ENCODE measurements at places on chromosomes 13 and 19. TPM values are rescaled to one million over a fixed set of nuclear protein-coding genes. Genes with fewer than 3 reads are reported as not detected.

- peak overlapping the region; percentile 87 for H3K27ac ChIP-seq
- H3K27me3 ChIP-seq = no peaks in the 10 kb centered on the region
- peak; percentile 84 for DNase-seq
- peak overlapping the region; percentile 98 for H3K4me3 ChIP-seq
Measured at GRCh38 chr19:2477732-2478191, 1.8 kb downstream of the GADD45B start.

DNA sequence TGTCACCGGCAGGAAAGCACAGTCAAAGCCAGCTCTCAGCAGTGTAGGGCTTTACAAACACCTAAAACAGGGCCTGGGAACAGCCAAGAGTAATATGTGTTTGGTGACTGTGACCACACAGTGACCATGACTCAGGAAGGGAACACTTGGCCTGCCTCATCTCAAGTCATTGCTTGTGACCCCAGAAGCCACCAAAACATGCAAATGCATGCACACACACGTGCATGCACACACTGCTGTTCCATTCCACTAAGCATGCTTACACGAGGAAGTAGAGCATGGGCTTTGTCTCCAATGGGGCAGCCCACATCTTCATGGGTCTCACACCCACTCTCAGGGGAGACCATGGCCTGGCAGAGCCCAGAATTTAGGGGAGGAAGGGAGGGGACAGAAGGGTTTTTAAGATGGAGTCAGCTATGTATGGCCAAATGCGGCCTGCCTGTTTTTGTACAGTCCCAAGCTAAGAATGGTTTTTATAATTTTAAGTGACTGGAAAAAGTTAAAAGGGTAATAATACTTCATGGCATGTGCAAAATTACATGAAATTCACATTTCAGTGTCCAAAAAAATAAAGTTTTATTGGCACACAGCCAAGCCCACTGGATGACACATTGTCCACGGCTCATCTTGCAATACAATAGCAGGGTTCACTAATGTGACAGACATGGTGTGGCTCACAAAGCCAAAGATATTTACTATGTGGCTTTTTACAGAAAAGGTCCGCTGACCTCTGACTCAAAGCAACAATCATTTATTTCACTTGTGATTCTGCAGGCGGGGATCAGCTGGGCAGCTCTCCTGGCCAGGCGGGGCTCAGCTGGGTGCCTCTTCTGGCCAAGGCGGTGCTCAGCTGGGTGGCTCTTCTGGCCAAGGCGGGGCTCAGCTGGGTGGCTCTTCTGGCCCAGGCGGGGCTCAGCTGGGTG lies 17.3 kb downstream of the ZFR2 start:
- H3K27ac ChIP-seq = no peak overlapping the region
- H3K4me1 ChIP-seq = no peaks in the 10 kb centered on the region
- H3K36me3 ChIP-seq = no peaks in the 10 kb centered on the region
- H3K4me3 ChIP-seq = no peak overlapping the region

The FCER2 gene
- 108 TPM for polyA plus RNA-seq

DNA sequence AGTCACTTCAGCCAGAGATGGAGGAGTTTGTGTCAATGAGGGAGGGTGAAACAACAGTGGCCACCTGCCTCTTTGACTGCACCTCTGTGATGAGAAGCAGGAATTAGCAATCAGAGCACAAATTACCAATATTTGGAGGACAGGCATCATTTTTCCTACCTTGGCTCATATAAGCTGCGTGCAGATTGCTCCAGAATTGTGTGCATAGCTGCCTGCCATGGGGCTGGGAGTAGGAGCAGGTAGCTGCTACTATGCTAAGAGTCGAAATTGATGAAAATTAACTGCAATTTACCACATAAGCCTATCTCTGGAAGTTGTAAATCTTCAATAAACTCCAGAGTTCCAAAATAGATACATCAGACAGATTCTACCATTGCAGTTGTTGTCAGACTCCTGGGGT lies 167.5 kb upstream of the HTR2A start:
- H3K4me3 ChIP-seq = no peak overlapping the region
- no peak overlapping the region for H3K27ac ChIP-seq
- H3K27me3 ChIP-seq = no peaks in the 10 kb centered on the region
- no peaks in the 10 kb centered on the region for H3K4me1 ChIP-seq
- H3K36me3 ChIP-seq = no peaks in the 10 kb centered on the region

GRCh38 chr13:48302871-48303358 lies 636 bp upstream of the RB1 start:
- peaks cover 47% of the 10 kb centered on the region for H3K4me1 ChIP-seq
- H3K36me3 ChIP-seq = peaks cover 7% of the 10 kb centered on the region
- H3K4me3 ChIP-seq = peak overlapping the region; percentile 94
- H3K27me3 ChIP-seq = no peaks in the 10 kb centered on the region
- no peak for DNase-seq

DNA sequence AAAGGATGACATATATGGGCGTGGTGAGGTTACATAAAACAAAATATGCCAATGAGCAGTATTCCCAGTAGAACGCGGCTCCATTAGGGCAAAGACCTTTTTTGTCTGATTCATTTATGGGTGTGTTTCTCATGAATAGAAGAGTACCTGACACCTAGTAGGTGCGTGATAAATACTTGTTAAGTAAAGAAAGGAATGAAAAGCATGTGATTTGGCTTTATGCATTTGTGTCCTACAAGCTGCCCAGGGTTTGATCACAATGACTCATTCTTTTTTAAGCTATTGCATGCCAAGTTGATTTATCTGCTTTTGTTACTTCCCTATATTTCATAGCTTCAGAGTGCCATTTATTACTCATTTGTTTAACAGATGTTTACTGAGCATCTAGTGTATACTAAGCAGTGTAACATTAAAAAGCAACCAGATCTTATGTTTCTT lies 19.1 kb upstream of the KCTD4 start:
- H3K36me3 ChIP-seq = peaks cover 11% of the 10 kb centered on the region
- no peaks in the 10 kb centered on the region for H3K4me1 ChIP-seq
- H3K4me3 ChIP-seq = peak overlapping the region; percentile 26
- no peaks in the 10 kb centered on the region for H3K27me3 ChIP-seq
- H3K27ac ChIP-seq = peak overlapping the region; percentile 62

- DNase-seq = no peak
- H3K27me3 ChIP-seq = no peaks in the 10 kb centered on the region
- H3K36me3 ChIP-seq = no peaks in the 10 kb centered on the region
- H3K27ac ChIP-seq = no peak overlapping the region
Measured at GRCh38 chr13:112034846-112035245, 32.1 kb upstream of the SOX1 start.

DNA sequence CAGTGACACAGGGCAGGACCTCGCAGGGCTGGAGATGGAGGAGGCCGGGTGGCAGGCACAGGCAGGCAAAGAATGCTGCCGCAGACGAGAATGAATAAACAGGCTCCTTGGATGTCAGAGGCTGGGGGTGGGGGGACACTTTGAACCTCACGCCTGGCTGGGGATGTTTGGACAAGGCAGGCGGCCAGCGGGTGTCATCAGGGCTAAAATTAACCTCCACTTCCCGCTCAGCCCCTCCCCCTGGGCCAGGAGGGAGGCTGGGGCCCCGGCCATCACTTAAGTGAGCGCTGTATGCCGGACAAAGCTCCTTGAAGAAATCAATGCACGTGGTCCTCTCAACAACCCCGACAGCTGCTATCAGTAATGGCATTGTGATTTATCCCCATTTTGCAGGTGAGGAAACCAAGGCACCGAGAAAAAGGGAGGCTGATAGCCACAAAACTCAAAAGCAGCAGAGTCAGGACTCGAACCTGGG lies 10.3 kb upstream of the FUT5 start:
- H3K4me3 ChIP-seq = no peak overlapping the region
- no peaks in the 10 kb centered on the region for H3K36me3 ChIP-seq
- peaks cover 49% of the 10 kb centered on the region for H3K27me3 ChIP-seq
- no peak overlapping the region for H3K27ac ChIP-seq
- no peaks in the 10 kb centered on the region for H3K4me1 ChIP-seq

DNA sequence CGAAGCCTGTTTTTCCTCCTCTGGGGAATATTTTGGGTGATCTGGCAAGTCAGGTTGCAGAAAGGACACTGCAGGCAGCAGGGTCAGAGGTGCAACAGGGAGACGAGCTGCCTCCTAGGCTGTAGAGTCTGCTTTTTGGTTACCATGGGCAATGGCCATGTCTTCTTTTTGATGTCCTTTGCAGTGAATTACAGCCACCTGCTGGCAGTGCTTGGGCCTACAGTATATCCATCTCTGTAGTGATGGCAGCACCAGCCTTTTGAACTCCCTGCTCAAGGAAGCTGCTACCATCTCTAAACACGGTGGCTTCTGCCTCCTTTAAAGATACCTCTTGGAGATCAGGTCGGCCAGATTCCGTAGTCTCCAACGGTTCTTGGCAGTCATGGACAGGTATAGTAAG lies 73.9 kb downstream of the WTIP start:
- H3K27ac ChIP-seq = no peak overlapping the region
- no peaks in the 10 kb centered on the region for H3K4me1 ChIP-seq
- H3K36me3 ChIP-seq = no peaks in the 10 kb centered on the region
- no peaks in the 10 kb centered on the region for H3K27me3 ChIP-seq
- H3K4me3 ChIP-seq = no peak overlapping the region

The VSTM2B gene
- not detected for polyA plus RNA-seq

- peak overlapping the region; percentile 70 for H3K27ac ChIP-seq
- peak overlapping the region; percentile 17 for H3K4me3 ChIP-seq
- no peaks in the 10 kb centered on the region for H3K36me3 ChIP-seq
- H3K4me1 ChIP-seq = peaks cover 38% of the 10 kb centered on the region
- H3K27me3 ChIP-seq = no peaks in the 10 kb centered on the region
Measured at GRCh38 chr13:108325863-108326262, 56.3 kb downstream of the TNFSF13B start.

- H3K27me3 ChIP-seq = no peaks in the 10 kb centered on the region
- H3K36me3 ChIP-seq = peaks cover 7% of the 10 kb centered on the region
- H3K4me1 ChIP-seq = peaks cover 64% of the 10 kb centered on the region
- peak overlapping the region; percentile 95 for H3K27ac ChIP-seq
- H3K4me3 ChIP-seq = peak overlapping the region; percentile 72
Measured at GRCh38 chr19:48249502-48250014, 6.2 kb downstream of the CARD8 start.

The NKG7 gene
- polyA plus RNA-seq = 30.8 TPM

The CRTC1 gene
- 11.3 TPM for polyA plus RNA-seq

The GRK1 gene
- polyA plus RNA-seq = not detected

The DPP9 gene
- 28.8 TPM for polyA plus RNA-seq

The ELANE gene
- 5.4 TPM for polyA plus RNA-seq

The KLF1 gene
- 0.67 TPM for polyA plus RNA-seq

DNA sequence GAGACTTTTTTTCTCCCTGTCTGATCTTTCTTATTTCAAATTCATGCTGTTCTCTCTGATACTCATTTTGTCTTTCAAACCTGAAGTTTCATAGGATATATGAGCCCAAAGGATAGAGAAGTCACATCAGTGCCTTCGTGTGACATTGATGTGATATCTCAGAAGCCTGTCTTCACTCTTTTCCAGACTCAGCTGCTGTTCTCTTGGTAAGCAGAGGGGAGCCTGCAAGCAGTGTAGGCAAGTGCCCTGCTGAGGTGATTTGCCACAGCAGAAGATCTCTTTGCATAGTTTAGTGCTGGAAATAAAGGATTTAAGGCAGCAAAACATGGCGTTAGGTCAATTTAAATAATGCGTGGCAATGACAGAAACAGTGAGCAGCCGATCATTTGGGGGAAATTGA lies 346.7 kb downstream of the ITGBL1 start:
- no peak for DNase-seq
- H3K4me1 ChIP-seq = no peaks in the 10 kb centered on the region
- no peaks in the 10 kb centered on the region for H3K27me3 ChIP-seq
- H3K27ac ChIP-seq = no peak overlapping the region
